ENCODE measurements at places on chromosomes 11 and 22.

DNA sequence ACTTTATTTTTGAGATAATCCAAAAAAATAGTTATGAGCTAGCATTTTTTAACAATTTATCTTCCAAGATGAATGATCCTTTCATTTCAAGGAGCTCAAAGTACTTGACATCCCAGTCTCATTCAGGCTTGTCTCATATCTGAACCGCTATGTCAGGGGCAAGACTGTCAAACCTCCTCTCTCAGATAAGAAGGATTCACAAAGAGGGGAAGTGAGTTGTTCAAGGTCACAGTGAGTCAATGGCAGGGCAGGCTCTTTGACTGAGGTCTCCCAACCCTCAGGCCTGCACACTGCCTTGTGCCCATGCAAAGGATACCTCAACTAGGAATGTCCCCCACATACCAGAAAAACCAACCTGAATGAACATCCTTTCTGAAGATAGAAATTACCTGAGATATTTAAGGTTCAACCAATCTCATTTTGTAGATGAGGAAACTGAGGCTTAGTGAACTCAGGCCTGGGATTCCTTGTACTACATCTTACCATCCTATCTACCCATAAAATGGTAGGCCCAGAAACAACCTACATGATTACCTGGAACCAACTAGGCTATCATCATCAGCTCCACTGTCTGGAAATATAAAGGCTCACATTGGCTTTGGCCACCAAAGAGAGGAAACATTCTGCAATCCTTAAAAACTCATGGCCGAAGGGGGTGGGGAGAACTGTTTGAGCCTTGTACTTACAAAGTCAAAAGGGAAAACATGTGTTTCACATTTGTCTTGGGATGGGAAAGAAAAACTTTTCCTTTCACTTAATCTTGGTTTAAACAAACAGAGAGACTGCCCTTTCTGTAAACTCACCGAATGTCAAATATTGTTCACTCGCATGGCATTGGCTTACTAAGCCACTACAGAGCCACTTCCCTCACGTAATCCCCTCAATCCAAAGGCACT, 51.1 kb downstream of the LIF start:
- no peak for DNase-seq

- DNase-seq, result peak; percentile 41
Measured at GRCh38 chr11:71452199-71453036, 585 bp upstream of the NADSYN1 start.

- no peak for DNase-seq
Measured at GRCh38 chr11:29243616-29244015, 773.2 kb downstream of the KCNA4 start.

DNA sequence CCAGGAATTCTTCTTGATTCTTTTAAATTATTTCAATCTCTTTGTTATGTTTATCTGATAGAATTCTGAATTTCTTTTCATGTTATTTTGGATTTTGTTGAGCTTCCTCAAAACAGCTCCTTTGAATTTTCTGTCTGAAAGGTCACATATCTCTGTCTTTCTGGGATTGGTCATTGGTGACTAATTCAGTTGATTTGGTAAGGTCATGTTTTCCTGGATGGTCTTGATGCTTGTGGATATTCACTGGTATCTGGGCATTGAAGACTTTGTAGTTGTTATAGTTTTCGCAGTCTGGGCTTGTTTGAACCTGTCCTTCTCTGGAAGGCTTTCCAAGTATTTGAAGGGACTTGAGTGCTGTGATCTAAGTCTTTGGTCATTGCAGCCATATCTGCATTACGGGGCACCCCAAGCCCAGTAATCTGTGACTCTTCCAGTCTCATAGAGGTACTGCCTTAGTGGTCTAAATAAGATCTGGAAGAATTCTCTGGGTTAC, 18.9 kb upstream of the INSC start:
- no peak for DNase-seq

DNA sequence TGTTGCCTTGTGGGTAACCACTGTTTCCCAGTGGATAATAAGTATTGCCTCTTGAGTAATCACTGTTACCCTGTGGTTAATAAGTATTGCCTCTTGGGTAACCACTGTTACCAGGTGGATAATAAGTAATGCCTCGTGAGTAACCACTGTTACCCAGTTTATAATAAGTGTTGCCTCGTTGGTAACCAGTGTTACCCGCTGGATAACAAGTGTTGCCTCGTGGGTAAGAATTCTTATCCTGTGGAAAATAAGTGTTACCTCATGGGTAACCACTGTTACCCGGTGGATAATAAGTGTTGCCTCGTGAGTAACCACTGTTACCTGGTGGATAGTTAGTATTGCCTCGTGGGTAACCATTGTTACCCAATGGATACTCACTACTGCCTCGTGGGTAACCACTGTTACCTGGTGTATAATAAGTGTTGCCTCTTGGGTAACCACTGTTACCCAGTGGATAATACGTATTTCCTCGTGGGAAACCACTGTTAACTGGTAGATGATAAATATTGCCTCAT, 24.1 kb upstream of the NXPE4 start:
- no peak for DNase-seq

DNA sequence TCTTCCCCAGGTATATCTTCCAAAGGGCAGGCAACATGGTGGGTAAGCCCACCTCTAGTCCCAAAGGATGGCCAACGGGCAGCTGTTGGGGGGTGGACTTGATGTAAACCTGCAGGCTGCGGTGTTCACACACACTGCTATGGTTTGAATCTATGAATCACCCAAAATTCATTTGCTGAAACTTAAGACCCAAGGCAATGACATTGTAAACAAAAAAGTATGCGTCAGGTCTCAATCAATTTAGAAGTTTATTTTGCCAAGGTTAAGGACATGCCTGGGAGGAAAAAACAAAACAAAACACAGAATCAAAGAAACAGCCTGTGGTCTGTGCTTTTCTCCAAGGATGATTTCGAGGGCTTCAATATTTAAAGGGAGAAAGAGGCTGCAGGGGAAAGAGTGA, 18.3 kb downstream of the RCN1 start:
- no peak for DNase-seq

- DNase-seq, result no peak
Measured at GRCh38 chr11:76678321-76678720, 7.8 kb upstream of the LRRC32 start.
